ENCODE measurements at places on chromosomes 7 and 10. TPM values are rescaled to one million over a fixed set of nuclear protein-coding genes. Genes with fewer than 3 reads are reported as not detected.

ZNF467 gene
- 35.3 TPM for total RNA-seq

PDLIM1 gene
- 190 TPM for total RNA-seq

GRM3 gene
- not detected for total RNA-seq

CYP2C19 gene
- total RNA-seq: not detected

ACTR3C gene
- 20.1 TPM for total RNA-seq

GIMAP7 gene
- total RNA-seq: 47.0 TPM

TRPV5 gene
- total RNA-seq: not detected

HMX2 gene
- total RNA-seq: not detected

PTEN gene
- total RNA-seq: 101 TPM

AKR1C1 gene
- total RNA-seq: 42.0 TPM

FAM25C gene
- total RNA-seq: not detected

PNLIPRP2 gene
- not detected for total RNA-seq

C10orf143 gene
- 3.4 TPM for total RNA-seq

PLEKHS1 gene
- total RNA-seq: not detected

SPDYE16 gene
- total RNA-seq: 0.90 TPM

TMEM130 gene
- 20.0 TPM for total RNA-seq

SPDYE6 gene
- not detected for total RNA-seq

ANXA8L1 gene
- 34.6 TPM for total RNA-seq

FKBP6 gene
- not detected for total RNA-seq

NRAP gene
- total RNA-seq: 0.06 TPM

DYNC1I1 gene
- 2.3 TPM for total RNA-seq

TUBB8 gene
- total RNA-seq: 0.20 TPM
